Stimulated activated CD4-positive, alpha-beta T cell treated with anti-CD3 and anti-CD28 coated beads, Interleukin-4, amount 100 ng/mL, for 48 hours (primary cell): ENCODE measurements at places on chromosomes 11 and 22.
A peak's percentile ranks its signal among the peaks of the same experiment; 100 is the strongest.

DNA sequence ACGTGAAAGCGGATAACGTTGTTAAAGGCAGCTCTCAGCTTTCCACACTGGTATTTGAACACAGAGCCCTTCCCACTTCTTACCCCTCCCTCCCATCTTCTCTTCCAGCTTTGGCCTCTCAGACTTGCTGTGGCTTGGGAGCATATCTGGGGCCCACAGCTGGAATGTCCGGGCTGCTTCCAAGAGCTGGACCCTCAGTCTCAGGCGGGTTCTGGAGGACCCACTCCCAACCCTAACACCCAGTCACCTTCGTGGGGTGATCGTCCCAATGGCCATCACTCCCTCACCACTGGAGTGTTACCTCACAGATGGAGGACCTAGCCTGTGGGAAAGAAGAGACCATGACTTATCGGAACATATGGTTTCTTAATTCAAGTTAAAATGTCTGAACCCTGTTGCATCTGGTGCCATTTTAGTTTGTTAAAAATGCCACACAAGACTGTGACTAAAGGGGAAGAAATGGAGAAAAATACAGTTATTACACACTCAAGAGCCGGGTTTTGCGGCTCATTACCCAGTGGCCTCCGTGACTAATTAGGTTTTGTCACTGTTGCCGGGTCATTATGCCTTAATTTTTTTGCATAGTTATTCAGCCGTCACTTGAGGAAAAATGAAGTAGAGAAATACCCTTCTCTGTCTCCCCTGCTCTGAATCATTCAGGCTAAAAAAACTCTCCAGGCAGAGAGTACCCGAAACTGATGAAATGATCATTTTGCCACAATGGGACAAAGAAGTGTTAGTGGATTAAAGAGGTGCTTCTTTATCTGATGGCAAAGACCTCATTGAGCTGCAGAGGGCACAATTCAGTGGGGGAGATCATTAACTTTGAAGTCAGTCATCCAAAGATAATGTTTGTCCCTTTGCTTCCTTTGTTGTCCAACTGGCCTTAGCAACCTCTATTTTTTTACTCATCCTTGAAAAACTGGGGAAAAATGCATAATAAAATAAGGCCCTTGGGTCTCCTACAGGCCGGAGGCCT, 87.2 kb upstream of the HTATIP2 start:
- DNase-seq, result no peak

GRCh38 chr11:67654225-67654624, 3.7 kb upstream of the ACY3 start:
- no peak for DNase-seq

DNA sequence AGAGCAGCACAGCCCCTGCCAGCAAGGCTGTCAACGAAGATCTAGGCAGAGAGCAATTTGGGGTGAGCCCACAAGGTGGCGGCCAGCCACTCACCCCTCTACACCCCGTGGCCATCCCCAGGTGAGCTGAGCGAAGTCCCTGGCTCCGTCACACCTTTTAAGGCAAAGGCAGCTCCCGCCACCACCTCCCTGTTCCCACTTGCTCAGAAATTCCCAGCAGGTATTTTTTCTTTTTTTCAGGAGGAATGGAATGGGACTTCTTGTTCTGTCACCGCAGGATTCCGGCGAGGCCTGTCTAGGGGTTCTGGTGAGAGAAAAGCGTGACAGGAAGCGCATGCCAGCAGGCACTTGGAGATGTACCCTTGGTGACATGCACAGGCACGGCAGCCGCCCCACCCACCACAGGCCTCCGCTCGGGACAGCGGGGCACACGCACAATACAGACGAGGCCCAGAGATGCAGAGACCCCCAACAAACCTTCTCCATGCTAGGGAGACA, 10.0 kb downstream of the RPL3 start:
- no peak for DNase-seq

DNA sequence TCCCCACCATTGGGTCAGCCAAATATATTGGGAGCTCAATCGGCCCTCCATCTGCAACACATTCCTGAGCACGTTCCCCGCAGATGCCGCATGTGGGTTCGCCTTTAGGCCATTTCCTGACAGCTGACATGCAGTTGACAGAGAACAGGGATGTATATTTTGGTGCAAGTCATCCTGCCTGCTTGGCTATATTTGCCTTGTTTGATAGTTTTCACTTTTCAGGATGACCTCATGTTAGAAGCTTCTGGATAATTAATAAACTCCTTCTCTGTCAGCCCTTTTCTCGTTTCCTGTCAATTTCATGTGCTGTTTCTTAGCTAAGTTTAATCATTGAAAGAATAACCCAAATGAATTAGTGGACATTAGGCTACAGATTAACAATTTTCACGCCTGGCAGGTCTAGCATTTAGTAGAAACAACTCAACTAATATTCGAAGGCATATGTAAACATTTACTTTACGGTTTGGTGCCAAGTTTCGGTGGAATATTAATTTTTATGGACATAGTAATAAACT, 105.8 kb upstream of the SLC5A12 start:
- no peak for DNase-seq

DNA sequence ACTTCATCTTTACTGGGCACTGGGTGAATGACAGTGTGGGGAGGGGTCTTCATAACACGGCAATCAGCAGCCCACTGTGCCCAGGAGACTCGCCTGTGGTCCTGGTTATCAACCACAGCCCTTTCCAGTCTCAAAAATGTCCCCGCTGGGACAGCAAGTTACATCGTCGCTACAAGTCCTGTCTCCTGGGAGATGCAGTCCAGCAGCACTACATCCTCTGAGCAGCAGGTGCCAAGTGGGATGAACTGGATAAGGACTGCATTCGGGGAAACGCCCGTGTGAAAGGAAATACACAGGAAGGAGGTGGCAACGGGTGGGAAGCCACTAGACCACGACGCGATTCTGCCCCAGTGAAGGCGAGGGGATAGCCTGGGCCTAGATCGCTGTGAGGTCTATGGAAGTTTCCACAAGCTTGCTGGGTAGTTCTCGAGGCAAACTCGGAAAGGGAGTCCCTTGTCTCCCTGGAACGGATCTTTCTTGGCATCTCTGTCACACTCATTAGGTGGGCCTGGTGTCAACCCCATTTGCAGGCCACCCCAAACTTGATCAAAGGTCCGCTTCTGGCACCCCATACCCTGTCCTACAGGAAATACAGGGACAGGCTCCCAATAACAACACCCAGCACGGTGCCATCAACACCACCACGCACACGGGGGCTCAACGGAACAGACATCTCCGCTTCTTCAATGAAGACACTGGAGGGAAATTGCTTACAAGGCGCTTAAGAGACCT, 4.4 kb downstream of the ASCL2 start:
- no peak for DNase-seq

- DNase-seq, result no peak
Measured at GRCh38 chr22:49867303-49868265, 13.9 kb downstream of the ZBED4 start.

- DNase-seq, result no peak
Measured at GRCh38 chr22:35728639-35729308, 11.1 kb downstream of the APOL5 start.

GRCh38 chr11:32400196-32400595, 35.1 kb downstream of the WT1 start:
- DNase-seq, result no peak

DNA sequence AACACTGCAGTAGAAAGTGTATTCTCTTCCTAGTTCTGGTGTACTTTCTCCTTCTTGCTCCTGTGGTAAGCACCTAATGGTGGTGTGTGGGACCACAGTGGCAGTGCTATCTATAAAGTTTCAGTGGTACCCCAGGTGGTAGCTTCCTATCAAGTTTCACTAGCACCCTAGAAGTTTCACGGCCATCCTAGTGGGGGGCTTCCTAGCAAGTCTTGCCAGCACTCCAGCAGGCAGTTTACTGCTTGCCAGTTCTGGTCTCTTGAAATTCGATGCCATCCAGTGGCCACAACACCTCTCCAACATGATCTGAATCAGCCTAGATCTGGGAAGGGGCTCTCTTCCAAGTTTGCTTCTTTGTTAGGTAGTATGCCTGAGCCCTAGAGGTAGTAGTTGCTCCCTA, 229.6 kb downstream of the SWAP70 start:
- DNase-seq, result no peak

- peak; percentile 1 for DNase-seq
Measured at GRCh38 chr11:112795142-112795815, 165.9 kb upstream of the NCAM1 start.

- DNase-seq, result no peak
Measured at GRCh38 chr22:48581796-48582469, 1245.7 kb downstream of the BRD1 start.

DNA sequence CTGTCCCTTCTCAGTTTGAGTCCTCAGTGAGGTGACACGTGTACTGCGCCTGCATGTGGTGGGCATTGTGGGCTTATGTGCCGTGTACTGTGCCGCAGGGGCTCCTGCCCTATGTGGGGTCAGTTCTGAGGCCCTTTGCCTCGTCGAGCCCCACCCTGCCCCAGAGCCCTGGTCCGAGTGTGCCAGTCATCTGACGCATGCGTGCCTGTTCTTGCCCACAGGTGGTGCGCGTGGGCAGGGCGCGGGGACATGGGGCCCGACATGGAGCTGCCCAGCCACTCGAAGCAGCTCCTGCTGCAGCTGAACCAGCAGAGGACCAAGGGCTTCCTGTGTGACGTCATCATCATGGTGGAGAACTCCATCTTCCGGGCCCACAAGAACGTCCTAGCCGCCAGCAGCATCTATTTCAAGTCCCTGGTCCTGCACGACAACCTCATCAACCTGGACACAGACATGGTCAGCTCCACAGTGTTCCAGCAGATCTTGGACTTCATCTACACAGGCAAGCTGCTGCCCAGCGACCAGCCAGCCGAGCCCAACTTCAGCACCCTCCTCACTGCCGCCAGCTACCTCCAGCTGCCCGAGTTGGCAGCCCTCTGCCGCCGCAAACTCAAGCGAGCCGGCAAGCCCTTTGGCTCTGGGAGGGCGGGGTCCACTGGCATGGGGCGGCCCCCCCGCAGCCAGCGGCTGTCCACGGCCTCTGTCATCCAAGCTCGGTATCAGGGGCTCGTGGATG, 22.3 kb upstream of the TMEM191C start:
- DNase-seq, result no peak

DNA sequence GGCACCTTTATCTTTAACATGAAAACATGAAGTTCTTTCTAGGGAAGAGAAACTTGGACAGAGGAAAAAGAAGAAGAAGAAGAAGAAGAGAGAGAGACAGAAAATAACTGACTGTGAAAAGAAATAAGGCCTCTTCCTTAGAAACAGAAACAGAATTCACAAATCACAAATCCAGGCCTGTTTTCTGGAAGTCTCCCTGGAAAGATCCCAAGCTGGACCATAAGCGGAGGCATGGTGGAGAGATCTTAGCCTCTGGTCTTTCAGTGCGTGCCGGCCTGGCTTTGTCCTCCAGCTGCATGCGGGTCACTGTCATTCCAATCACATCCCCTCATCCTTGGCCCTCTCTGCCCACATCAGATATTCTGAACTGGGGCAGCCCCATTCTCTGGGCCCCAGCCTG, 6.9 kb downstream of the FXYD6 start:
- DNase-seq, result no peak

GRCh38 chr11:134801570-134801969, 389.5 kb upstream of the B3GAT1 start:
- no peak for DNase-seq

GRCh38 chr11:127993281-127993680, 594.1 kb downstream of the ETS1 start:
- DNase-seq, result no peak

GRCh38 chr22:45101515-45102227, 62.1 kb upstream of the NUP50 start:
- no peak for DNase-seq

GRCh38 chr11:86570020-86570419, 102.4 kb downstream of the ME3 start:
- DNase-seq, result no peak
